ENCODE measurements at places on chromosomes 12 and 14.

DNA sequence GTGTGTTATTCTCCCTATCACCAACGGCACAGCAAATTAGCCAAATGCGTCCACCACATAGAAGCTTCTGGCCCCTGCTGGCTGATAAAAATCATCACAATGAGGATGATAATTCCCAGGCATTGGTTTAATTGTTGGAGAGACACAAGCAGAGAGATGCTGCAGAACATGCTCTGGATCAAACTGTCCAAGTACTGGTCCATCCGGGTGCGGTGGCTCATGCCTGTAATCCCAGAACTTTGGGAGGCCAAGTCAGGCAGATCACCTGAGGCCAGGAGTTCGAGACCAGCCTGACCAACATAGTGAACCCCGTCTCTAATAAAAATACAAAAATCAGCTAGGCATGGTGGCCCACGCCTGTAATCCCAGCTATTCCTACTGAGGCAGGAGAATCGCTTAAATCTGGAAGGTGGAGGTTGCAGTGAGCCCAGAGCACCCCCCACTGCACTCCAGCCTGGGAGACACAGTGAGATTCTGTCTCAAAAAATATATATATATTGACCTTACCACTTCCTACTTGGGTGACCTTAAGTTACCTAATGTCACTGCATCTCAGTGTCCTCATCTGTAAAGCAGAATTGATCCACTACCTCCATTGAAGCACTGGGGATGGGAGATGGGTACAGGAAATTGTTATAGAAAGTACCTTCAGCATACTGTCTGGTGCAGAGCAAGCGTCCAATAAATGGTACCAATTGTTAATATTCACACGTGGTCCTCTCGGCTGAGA lies 83.7 kb upstream of the EGLN3 start:
- no peak for DNase-seq

GRCh38 chr12:16568873-16569272 lies 37.1 kb downstream of the LMO3 start:
- no peak for DNase-seq

- no peak for DNase-seq
These were observed 6.7 kb downstream of the IFFO1 start for GRCh38 chr12:6548966-6549683.

GRCh38 chr14:54737132-54737711 lies 165.4 kb downstream of the GCH1 start:
- no peak for DNase-seq

GRCh38 chr12:10075451-10075850 lies 23.3 kb downstream of the CLEC1A start:
- no peak for DNase-seq

DNA sequence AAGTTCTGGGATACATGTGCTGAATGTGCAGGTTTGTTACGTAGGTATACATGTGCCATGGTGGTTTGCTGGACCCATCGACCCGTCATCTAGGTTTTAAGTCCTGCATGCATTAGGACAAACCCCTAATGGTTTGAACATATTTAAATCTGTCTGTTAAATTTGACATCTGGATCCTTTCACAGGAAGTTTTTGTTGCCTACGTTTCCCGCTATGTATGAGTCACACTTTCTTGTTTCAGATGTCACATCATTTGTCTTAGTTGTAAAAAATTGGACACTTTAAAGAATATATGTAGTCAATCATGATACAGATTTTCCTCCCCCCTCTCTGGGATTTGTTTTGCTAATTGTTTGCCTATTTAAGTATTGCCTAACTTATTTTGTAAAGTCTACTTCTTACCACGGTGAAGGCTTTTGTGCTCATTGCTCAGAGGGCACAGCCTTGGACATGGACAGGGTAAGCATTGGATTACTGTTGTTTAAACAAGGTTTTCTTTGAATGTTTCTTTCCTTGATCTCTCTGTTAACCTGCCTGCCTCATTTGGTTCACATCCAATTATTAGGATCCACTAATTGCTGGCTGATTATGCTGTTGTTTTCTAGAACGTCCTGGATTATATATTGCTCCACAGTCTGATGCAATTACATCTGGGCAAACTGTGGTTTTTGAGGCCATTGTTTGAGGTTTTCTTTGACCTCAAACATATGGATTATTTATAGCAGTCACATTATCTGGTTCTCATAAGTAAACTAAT lies 1441.4 kb downstream of the AACS start:
- no peak for DNase-seq

- DNase-seq, result no peak
These were observed 1.6 kb downstream of the DPF3 start for GRCh38 chr14:72892103-72892878.

DNA sequence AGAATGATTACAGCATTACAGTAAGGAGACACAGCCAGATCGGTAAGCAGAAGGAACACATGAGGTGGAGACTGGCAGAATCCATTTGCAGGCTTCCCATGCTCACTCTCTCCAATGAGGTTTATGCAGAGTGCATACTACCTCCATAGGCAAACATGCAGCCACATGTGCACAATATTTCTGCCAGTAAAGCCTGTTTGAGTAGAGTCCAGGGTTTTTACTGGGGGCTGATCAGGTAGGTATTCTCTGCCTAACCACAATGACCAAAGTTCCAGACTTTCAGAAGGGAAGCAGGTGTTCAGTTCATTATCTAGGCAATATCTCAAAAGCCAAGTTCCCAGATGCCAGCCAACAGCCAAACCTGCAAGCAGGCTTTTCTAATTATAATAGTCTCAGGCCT lies 31.1 kb downstream of the INTS13 start:
- no peak for DNase-seq

DNA sequence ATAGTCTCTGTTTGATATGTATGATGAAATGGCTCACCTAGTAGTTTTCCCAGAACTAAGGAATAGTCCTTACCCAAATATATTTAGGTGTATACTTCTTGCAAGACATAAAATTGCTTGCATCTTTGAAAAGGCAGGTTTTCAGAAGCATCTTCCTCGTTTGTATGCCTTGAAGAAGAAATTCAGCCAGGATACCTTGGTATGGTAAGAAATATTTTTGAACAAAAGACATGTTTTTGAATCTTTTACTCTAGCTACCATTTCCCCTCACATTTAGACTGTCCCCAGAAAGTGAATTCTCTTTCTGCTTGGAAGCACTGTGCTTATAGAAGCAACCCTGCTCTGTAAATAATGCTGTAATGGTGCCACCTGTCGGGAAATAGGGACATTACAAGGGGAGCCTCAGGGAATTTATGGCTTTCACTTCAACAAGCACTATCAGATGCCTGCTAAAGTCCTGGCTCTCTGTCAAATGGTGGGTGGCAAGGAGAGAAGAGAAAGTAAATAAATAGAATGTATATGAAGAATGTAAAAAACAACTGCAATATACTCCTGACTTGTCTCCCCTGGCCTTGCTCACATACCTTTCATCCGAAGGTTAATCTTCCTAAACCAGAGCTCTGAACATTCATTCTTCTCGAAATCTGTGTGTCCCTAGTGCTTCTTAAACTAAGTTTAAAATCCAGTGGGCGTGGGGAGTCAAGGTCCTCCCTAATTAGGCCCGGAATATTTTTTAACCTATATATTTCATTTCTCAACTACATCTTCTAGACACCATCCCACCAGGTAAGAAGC lies 6.1 kb downstream of the CCDC184 start:
- peak; percentile 66 for DNase-seq

GRCh38 chr14:101734246-101734847 lies 27.2 kb upstream of the PPP2R5C start:
- DNase-seq, result no peak

- DNase-seq, result no peak
These were observed 25.4 kb upstream of the SLC10A1 start for GRCh38 chr14:69822456-69822855.

- DNase-seq, result no peak
These were observed 94.9 kb downstream of the VCPKMT start for GRCh38 chr14:50021261-50022031.

GRCh38 chr12:30764251-30764650 lies 9.5 kb upstream of the CAPRIN2 start:
- DNase-seq, result no peak

GRCh38 chr12:55818886-55819285 lies 1.0 kb downstream of the ORMDL2 start:
- DNase-seq, result no peak

DNA sequence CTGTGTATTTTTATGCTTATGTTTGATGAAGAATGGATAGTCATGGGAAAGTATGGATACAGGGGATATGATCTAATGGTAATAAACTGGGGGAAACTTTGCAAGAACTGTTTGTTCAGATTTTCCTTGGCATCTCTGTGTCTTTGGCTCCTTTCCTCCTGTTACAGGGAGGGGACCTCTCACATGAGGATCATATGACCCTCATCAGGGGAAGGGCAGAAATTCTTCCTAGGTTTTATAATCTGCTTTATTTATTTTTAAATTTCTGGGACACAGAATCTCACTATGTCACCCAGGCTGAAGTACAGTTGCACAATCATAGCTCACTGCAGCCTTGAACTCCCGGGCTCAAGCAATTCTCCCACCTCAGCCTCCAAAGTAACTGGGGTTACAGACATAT lies 526.5 kb downstream of the CCER1 start:
- DNase-seq, result no peak

- DNase-seq, result no peak
These were observed 166.3 kb upstream of the RTL1 start for GRCh38 chr14:101069666-101070362.

DNA sequence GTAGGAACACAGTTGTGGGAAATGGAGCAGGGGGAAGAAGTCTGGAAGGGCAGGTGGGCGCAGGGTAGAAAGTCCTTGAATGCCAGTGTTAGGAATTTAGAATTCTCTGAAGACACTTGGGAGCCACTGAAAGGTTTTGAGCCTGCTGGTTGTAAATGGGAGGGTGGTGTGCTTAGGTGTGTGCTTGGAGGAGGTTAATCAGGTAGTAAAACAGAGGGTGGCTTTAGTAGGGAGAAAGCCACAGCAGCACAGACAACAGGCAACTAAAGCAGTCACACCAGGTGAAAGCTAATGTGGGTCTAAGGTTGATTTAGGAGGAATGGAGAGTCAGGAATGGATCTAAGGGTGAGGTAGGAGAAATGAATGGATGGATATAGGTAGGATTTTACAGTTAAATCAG lies 385.0 kb downstream of the ZFP36L1 start:
- DNase-seq, result no peak

GRCh38 chr12:119296535-119296934 lies 38.0 kb upstream of the CCDC60 start:
- DNase-seq, result no peak

DNA sequence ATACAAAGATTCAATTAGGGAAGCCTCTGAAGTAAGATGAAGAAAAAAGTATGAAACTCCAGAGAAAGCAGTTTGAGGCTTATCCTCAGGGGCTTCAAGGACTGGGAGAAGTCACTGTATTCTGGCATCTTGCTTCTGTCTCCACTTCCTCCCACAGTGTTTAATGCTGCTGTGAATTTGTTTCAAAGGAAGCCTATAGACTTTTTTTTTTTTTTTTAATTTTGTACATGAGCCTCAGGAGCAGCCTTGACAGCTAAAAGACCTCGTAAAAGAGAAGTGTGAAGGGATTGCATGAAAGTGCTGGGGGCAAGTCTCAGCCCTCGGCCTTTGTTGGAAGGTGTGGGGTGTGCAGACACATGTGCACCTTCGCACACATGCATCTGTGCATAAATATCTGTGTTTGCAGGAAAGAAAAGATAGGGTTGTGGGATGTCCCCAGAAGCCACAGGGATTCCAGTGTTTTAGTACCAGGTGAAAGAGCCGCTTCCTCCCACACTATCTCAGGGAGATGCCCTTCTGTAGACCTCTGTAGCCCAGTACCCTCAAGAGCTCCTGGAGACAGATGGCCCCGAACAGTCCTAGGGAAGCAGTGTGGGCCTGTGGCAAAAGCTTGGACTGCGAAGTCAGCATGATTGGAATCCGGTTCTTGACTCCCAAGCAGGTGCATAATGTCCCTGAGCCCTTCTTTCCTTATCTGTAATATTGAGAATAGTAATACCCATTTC lies 193.5 kb upstream of the BCL2L14 start:
- no peak for DNase-seq

DNA sequence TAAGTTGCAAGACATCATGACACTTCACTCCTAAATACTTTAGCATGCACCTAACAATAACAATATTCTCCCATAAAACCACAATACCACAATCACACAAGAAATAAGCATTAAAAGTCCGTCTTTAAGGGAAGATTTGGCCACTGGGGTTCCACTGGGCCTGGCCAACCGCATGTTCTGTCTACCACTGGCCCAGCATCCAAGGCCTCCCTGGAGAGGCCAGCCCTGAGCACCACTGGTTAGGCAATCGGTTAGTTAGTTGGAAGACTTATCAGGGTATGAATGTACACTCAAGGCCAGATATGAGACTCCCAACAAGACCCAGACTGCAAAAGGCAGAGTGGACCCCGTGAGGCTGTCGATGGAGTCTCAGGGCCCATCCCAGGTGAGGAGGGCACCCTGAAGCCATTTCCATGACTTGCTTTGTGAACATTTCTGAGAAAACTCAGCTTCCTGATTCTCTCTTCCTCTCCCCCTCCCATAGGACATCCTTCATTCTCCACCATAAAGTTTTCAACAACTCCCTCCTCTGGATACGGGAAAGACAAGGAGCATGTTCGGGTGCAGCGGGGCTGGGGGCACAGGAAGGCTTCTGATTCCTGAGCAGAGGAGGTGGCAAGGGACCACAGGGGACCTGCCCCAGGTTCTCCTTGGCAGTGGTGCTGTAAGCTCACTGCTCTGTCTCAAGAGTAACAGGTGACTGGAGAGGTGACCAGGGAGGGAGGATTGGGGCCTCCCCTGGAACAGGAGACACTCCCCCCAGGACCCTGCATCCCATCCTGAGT lies 5.9 kb downstream of the PXN start:
- DNase-seq, result no peak

GRCh38 chr12:85829391-85829790 lies 6.8 kb downstream of the RASSF9 start:
- no peak for DNase-seq

- DNase-seq, result no peak
These were observed 156.1 kb downstream of the KICS2 start for GRCh38 chr12:64065881-64066451.

DNA sequence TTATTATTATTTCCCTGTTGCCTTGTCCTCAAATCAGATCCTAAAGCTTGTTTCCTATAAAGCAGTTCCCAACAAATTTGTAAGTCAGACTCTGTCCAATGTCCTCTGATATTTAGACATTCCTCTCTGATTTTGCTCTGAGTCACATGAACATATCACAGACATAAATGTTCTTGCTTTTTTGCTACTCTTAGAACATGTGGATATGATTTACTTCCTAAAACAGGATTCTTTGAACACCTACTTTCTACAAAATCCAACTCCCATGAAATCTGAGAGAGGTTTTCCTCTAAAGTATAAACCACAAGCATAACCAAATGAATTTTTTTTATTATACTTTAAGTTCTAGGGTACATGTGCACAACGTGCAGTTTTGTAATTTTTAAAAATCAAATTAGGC lies 181.3 kb upstream of the SLC38A2 start:
- no peak for DNase-seq

DNA sequence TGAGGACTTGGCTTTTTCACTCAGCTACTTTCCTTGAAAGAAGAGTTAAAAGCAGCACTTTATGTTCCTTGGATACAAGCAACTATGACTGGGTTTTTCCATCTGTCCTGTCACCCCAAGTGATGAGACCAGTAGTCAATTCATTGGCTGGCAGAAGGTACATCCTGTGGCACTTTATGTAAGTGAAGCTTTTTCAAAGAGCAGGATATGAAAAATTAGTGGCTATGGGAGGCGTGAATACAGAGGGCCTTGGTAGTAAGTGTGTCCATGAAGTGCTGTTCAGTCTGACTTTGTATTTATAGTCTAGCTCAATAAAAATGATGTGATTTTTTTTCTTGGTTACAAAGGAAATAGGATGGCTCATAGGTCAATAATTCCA lies 68.8 kb downstream of the DRAM1 start:
- DNase-seq, result no peak

Data from cerebellar nuclear complex (tissue), 1 donor.